Heart right ventricle (tissue), 16 donors: ENCODE measurements at places on chromosomes 4 and X. TPM values are rescaled to one million over a fixed set of nuclear protein-coding genes. Genes with fewer than 3 reads are reported as not detected.

The GABRG1 gene
- not detected for polyA plus RNA-seq

DNA sequence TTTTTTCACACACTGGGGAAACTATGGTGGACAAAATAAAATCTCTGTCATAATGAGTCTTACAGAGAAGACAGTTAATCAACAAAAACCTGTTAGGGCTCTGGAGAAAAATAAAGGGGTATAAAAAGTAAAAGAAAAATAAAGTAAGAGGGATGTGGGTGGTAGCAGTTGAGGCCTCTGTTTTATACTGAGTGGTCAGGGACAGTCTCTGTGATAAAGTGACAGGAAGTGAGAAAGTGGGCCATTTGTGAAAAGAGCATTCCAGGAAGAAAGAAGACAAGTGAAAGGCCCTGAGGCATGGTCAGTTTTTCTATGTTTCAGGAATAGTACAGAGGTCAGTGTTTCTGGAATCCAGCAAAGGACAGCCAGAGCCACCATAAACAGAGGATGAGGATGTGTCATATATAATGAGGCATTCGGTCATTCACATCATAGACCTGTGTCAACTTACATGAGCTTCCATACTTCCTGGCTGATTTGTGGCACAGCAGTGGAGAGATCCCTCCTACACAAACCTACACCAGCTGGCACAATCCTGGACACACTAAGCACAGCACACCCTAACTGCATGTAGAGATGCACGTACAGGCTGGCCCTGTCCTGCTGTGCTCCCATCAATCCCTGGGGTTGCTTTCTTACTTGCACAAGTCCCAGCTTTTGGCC, 64.4 kb upstream of the NAP1L5 start:
- no peak for DNase-seq

DNA sequence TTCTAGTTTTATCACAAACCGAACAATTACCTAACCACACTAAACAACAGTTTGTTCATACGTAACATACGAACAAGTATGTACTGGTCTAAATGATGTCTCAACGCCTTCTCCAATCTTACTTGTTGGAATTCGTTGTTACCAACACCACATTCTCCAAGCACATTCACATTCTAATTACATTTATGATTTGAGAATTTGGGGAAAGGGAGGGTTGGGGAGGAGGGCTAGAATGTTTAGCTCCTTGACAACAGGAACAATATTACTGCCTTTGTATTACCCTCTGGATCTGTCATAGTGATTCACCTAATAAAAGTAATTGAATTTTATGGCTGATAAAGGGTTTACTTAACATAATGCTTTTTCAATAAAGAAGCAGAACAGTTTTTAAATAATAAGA, 24.4 kb downstream of the LCORL start:
- DNase-seq: no peak

- no peak for DNase-seq
Measured at GRCh38 chr4:183571350-183571941, 66.6 kb downstream of the ING2 start.

DNA sequence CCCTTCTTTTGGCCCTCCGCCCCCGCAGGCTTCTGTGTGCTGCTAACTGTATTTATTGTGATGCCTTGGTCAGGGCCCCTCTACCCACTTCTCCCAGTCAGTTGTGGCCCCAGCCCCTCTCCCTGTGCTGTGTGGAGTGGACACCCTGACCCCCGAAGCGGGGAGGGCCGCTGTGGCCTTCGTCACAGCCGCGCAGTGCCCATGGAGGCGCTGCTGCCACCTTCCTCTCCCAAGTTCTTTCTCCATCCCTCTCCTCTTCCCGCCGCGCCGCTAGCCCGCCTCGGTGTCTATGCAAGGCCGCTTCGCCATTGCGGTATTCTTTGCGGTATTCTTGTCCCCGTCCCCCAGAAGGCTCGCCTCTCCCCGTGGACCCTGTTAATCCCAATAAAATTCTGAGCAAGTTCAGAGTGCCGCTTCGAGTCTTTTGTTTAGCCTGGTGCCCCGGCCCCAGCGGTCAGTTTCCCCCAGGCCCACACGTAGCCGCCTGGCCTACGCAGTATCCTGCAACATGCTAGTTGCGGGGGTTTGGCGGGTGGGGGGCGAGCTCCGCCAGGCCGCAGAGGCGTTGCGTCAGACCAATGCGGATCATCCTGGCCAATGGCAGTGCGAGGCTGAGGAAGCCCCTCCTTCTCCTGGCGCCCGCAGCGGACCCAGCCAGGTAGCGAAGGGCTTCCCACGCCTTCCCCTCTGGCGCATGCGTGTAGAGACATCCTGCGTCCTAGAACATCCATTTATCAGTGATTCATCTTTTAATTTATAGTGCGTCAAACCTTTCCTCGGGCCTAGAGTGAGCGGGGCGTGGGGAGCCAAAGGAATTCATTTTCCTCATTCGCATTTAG, 5.6 kb upstream of the KANTR start:
- peak; percentile 79 for DNase-seq
